Lung (tissue), 17 donors: ENCODE measurements at places on chromosomes 11 and 22. TPM values are rescaled to one million over a fixed set of nuclear protein-coding genes. Genes with fewer than 3 reads are reported as not detected.

- DNase-seq: peak; percentile 70
- no peak overlapping the region for H3K27ac ChIP-seq
Observed at GRCh38 chr11:44949160-44950030, 1.3 kb downstream of the TP53I11 start.

OR10A2 gene
- not detected for total RNA-seq

DNA sequence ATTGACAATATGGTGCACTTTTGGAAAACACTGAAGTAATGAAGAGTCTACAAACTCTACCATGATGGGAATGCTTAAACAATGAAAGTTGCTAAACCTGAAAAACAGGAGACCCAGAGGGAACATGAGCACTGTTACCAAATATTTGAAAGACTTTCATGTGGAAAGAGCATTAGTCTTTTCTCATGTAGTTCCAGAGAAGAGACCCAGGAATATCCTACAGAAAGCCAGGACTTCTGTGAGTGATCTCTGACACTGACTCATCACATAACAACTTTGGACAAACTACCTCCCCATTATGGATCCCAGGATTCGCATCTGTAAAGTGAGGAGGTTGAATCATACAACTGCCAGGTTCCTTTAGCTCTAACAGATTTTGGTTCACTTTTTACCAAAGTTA is 62.2 kb downstream of the FAM181B start:
- H3K4me3 ChIP-seq: no peak overlapping the region
- DNase-seq: no peak
- no peaks in the 10 kb centered on the region for H3K36me3 ChIP-seq
- H3K27ac ChIP-seq: no peak overlapping the region
- H3K4me1 ChIP-seq: no peaks in the 10 kb centered on the region
- no peaks in the 10 kb centered on the region for H3K27me3 ChIP-seq

DNA sequence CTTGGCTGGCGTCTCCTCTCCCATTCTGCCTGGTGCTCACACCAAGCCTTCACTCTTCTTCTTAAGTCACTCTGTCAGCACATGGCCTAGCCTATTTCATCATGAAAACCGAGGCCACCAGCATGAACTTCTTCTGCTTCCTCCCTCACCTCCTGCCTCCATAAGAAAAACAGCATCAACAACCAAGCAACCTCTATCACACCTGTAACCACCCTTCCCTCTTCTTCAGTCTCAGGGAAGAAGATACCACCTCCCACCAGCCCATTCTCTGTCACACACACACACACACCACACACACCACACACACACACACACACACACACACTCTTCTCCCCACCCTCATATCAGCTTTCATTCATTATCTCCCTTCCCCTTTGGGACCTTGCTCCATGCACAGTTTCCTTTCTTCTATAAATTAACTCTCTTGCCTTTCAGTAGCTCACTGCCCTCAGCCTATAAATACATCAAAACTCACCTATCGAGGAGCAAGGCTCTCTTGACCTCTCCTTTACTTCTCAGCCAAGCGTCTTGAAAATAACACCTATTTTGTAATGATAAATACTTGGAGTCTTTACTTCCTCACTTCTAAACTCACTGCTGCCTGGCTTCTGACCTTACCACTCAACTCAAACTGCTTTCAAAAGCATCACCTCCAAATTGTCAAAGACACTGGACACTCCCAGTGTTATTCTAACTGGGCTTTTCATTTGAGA is 36.6 kb downstream of the SC5D start:
- no peak overlapping the region for H3K27ac ChIP-seq
- no peaks in the 10 kb centered on the region for H3K36me3 ChIP-seq
- no peak overlapping the region for H3K4me3 ChIP-seq
- no peaks in the 10 kb centered on the region for H3K4me1 ChIP-seq

- no peak for DNase-seq
- H3K27ac ChIP-seq: no peak overlapping the region
- H3K27me3 ChIP-seq: no peaks in the 10 kb centered on the region
- no peak overlapping the region for H3K4me3 ChIP-seq
- H3K36me3 ChIP-seq: peaks cover 6% of the 10 kb centered on the region
Observed at GRCh38 chr11:108241330-108242037, 18.6 kb downstream of the ATM start.

DNA sequence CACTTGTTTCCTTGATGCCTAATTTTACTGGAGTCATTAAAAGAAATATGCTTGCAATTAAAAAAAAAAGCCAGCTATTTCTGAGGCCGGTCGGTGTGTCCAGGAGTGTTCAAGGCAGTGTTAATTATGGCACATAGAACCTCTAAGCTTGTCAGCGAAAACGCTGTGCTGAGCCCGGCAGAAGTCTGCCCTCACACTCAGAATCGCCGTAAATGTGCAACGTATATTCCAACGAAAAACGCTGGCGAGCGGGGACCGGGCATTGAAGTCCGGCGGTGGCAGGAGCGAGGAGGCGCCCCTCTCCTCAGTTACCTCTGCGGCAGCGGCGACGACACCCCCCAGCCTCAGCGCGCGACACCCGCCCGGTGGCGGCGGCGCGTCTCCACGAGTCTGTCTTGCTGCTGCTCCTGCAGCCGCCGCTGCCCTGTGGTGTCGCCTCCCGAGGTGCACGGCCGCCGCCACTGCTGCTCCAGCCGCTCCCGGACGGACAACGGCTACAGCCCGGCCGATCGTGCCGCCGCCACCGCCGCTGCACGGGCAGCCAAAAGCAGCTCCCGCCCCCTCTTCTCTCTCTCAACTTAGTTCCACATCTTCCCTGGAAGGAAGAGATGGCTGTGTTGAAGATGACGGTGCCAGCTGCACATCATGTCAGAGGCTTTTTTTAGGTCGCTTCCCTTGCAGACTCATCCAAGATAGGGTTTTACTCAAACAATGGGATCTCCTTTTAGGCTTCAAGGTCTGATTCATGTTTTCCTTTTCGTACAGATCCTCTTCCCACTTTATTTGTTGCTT is 56.0 kb downstream of the JAM3 start:
- H3K27me3 ChIP-seq: peaks cover 2% of the 10 kb centered on the region
- peak; percentile 61 for DNase-seq
- H3K4me1 ChIP-seq: peaks cover 10% of the 10 kb centered on the region
- H3K36me3 ChIP-seq: no peaks in the 10 kb centered on the region

GRCh38 chr11:117441146-117441975 is 113.7 kb downstream of the CEP164 start:
- no peak overlapping the region for H3K4me3 ChIP-seq
- DNase-seq: no peak
- H3K4me1 ChIP-seq: no peaks in the 10 kb centered on the region

DNA sequence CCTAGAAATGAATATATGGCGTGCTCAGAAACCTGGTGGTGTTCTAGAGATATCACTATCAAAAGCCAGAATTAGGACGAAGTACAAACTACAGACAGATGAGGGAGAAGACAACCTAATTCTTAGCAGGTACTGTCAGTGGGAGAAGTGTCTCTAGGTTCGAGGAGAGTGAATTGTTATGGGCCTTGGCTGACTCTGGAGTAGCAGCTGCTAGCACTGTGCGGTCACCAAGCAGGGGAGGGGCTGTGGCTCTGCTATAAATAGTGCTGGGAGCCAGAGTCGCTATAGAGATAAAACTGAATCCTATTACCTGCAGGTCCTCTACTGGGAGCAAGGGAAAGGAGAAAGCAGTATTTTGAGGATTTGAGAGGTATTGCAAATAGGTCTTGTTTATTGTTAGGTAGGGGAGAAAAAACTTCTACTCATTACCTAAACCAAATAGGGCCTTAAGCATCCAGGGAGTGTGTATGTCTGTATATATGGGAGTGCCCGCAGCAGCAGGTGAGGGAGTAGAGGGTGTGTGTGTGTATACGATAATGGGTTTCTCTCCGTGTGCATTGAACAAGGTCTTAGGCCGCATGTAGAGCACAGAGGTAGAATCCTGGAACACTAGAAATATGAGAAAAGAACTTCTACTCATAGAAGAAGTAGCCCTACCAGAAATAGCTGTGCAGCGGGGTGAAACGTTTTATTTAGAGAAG is 2.2 kb downstream of the MADD start:
- H3K4me1 ChIP-seq: peaks cover 32% of the 10 kb centered on the region
- H3K36me3 ChIP-seq: peaks cover 23% of the 10 kb centered on the region
- no peak overlapping the region for H3K4me3 ChIP-seq
- peak overlapping the region; percentile 55 for H3K27ac ChIP-seq
- H3K27me3 ChIP-seq: no peaks in the 10 kb centered on the region

EHF gene
- 82.5 TPM for total RNA-seq

DNA sequence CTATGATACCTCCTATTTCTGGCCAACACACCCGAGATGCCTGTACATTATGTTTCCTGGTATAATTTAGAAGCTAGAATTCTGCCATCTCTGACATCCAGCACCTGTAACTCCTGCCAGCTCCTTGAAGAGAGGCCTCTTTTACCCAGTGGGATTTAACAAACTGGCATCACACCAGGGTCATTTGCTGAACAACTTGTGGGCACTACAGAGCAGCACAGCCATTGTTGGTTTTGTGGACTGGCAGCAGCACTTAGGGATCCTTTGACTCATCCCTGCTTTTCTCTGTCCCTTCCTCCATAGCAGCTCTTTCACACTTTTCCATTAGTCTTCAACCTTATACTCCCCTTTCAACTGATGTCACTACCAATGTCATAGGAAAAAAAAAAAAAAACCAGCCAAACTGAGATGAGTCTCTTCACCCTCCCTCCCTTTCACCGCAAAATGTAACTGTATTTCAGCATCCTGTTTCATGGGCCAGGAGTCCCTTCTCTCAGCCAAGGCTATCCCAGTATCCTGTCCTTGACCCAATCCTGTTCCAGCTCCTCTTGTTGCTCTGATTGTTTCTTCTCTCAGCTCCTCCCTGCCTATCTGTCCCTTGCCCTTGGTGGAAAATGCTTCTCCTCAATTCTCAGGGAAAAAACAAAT is 68.7 kb downstream of the PPFIBP2 start:
- H3K4me3 ChIP-seq: no peak overlapping the region
- H3K36me3 ChIP-seq: no peaks in the 10 kb centered on the region
- no peak overlapping the region for H3K27ac ChIP-seq
- no peak for DNase-seq
- H3K27me3 ChIP-seq: no peaks in the 10 kb centered on the region

- no peak overlapping the region for H3K4me3 ChIP-seq
- H3K4me1 ChIP-seq: peaks cover 6% of the 10 kb centered on the region
- H3K27ac ChIP-seq: no peak overlapping the region
- no peak for DNase-seq
- no peaks in the 10 kb centered on the region for H3K36me3 ChIP-seq
Observed at GRCh38 chr11:10072142-10072541, 221.9 kb downstream of the SBF2 start.

GRCh38 chr11:33930317-33931021 is 38.6 kb upstream of the LMO2 start:
- no peaks in the 10 kb centered on the region for H3K27me3 ChIP-seq
- no peak overlapping the region for H3K4me3 ChIP-seq
- DNase-seq: peak; percentile 97
- no peaks in the 10 kb centered on the region for H3K36me3 ChIP-seq
- H3K4me1 ChIP-seq: peaks cover 13% of the 10 kb centered on the region

DNA sequence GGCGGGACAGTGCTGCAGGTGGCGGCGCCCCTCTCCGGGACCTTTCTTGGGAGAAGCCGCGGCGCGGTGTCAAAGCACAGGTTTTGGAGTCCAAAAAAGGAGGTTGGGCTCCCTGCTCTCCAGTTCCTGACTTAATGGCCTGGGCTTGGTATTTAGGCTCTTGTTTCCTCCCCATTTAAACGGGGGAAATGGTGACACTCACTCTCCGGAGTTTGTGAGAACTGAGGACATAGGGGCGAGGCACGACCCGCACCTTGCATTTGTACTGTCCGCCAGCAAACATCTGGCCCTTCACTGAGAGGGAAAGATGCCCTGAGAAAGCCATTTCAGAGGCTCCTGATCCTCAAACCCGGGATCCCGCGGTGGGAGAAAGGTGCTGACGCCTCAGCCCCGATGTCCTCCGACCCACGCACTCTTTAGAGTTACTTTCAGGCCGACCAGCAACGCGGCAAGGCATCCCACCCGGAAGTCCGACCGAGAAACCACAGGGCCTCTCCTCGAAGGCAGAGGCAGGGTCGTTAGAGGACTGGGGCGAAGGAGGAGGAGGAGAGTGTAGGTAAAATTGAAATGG is 2.9 kb upstream of the WDR74 start:
- H3K4me3 ChIP-seq: no peak overlapping the region
- peaks cover 5% of the 10 kb centered on the region for H3K4me1 ChIP-seq
- H3K36me3 ChIP-seq: no peaks in the 10 kb centered on the region
- no peaks in the 10 kb centered on the region for H3K27me3 ChIP-seq

CDON gene
- total RNA-seq: 25.6 TPM

RNH1 gene
- total RNA-seq: 152 TPM

DNA sequence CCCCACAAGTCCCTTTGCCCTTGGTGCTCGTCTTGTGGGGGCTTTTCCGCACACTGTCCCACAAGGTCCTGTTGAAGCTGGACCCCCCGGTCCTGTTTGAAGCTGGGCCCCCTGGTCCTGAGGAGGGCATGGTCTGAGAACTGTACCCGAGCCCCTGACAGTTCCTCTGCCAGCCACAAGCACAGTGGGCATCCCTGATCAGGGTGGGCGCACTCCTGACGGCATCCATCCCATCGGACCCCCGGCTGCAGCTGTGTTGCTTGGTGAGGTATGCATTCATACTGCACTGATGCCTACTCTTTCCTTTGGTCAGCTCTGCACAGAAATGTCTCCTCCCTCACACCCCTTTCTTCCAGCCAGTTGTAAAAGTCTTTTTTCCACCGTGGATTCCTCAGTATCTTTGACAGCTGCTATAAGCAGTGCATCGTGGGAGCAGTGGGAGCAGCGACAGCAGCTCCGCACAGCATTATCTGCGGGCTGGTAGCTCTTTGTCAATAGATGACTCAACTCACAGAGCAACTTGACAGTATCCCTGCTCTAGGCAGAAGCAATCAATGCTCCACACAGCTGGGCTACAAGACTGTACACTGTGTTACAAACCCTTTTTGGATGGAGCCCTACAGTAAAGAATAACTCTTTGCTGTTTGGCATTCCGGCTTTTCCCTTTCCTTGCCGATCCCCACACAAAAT is 1030.8 kb upstream of the CCDC90B start:
- H3K4me1 ChIP-seq: no peaks in the 10 kb centered on the region
- H3K4me3 ChIP-seq: no peak overlapping the region
- H3K36me3 ChIP-seq: no peaks in the 10 kb centered on the region
- H3K27me3 ChIP-seq: no peaks in the 10 kb centered on the region
- H3K27ac ChIP-seq: no peak overlapping the region
- peak; percentile 17 for DNase-seq

- no peaks in the 10 kb centered on the region for H3K36me3 ChIP-seq
- no peaks in the 10 kb centered on the region for H3K4me1 ChIP-seq
- H3K4me3 ChIP-seq: no peak overlapping the region
Observed at GRCh38 chr11:109796253-109796652, 296.9 kb upstream of the ZC3H12C start.

- no peaks in the 10 kb centered on the region for H3K4me1 ChIP-seq
- H3K4me3 ChIP-seq: no peak overlapping the region
- DNase-seq: no peak
- no peaks in the 10 kb centered on the region for H3K36me3 ChIP-seq
Observed at GRCh38 chr11:14565845-14566244, 45.7 kb upstream of the PSMA1 start.

SLC39A13 gene
- 83.8 TPM for total RNA-seq

GRCh38 chr11:59666969-59667368 is 1.9 kb downstream of the PATL1 start:
- peak; percentile 10 for DNase-seq
- peaks cover 4% of the 10 kb centered on the region for H3K36me3 ChIP-seq
- no peak overlapping the region for H3K4me3 ChIP-seq
- no peaks in the 10 kb centered on the region for H3K27me3 ChIP-seq
- peaks cover 20% of the 10 kb centered on the region for H3K4me1 ChIP-seq

KCNJ5 gene
- total RNA-seq: 3.3 TPM

GRCh38 chr11:47464483-47464882 is 15.5 kb upstream of the RAPSN start:
- H3K27me3 ChIP-seq: no peaks in the 10 kb centered on the region
- H3K27ac ChIP-seq: no peak overlapping the region
- peaks cover 16% of the 10 kb centered on the region for H3K36me3 ChIP-seq
- H3K4me3 ChIP-seq: no peak overlapping the region

TMEM121B gene
- 0.46 TPM for total RNA-seq

GAB4 gene
- not detected for total RNA-seq
